ENCODE measurements at places on chromosomes 3 and 15. TPM values are rescaled to one million over a fixed set of nuclear protein-coding genes. Genes with fewer than 3 reads are reported as not detected.

Gene GXYLT2
- 26.4 TPM for total RNA-seq

Gene FEZF2
- not detected for total RNA-seq

Gene NR1I2
- 0.50 TPM for total RNA-seq

Gene GOLGA8G
- not detected for total RNA-seq

Gene SLC9C1
- total RNA-seq: 0.72 TPM

Gene FNDC3B
- 59.8 TPM for total RNA-seq

Gene GRK7
- total RNA-seq: 0.20 TPM

Gene EXD1
- total RNA-seq: 0.40 TPM

Gene GOLGA6B
- total RNA-seq: 0.11 TPM

Gene BFSP2
- 1.0 TPM for total RNA-seq

Gene LDHAL6B
- total RNA-seq: not detected

Gene DISP2
- 7.8 TPM for total RNA-seq

Gene HYAL2
- 30.0 TPM for total RNA-seq

Gene CCDC54
- total RNA-seq: 0.30 TPM

Gene NOX5
- total RNA-seq: 0.22 TPM

Gene QARS1
- 122 TPM for total RNA-seq

Gene CD200
- total RNA-seq: 38.8 TPM
